ENCODE measurements at places on chromosomes 5 and 9. TPM values are rescaled to one million over a fixed set of nuclear protein-coding genes. Genes with fewer than 3 reads are reported as not detected.

ZNF79 gene
- polyA plus RNA-seq, result 5.6 TPM

KIAA0825 gene
- 4.9 TPM for polyA plus RNA-seq

- DNase-seq, result no peak
Observed at GRCh38 chr5:35202319-35203111, 27.8 kb downstream of the PRLR start.

GRCh38 chr5:172931001-172931536, 28.2 kb upstream of the RPL26L1 start:
- no peak for DNase-seq

DNA sequence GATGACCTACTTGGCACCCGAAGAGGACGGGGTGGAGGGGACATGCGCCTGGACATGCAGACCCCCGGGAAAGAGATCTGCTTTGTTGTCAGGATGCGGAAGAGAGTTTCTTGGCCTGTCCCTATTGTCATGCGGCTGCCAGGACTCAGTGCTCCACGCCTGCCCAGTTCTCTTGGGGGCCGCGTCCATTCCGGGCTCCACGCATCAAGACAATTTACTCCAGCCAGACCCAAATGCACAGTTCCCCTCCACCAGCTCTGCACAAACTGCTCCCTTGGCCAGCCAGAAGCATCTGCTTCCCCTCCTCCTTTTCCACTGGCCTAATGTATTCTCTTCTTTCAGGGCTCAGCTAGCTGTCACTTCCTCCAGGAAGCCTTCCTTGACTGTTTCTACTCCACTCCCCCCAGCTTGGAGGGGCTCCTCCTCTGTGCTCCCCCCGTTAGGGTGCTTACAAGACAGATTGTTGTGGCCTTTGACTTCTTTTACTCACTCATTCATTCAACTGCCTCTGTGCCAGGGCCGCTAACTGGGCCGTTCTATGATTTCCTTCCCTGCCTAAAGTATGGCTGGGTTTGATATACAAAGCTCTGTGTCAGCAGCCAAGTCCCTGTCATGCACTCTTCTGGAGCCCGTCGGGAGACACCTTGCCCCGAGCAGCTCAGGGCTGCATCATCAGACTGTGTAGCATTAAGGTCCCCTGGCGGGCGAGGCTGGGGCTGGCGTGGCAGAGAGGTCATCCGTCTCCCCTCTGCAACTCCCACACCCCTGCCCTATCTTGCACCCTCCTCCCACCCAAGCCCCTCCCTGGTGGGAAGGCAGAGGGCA, 6.6 kb downstream of the FIBCD1 start:
- no peak for DNase-seq

GRCh38 chr5:25027061-25027460, 382.3 kb upstream of the CDH10 start:
- no peak for DNase-seq

- DNase-seq, result no peak
Observed at GRCh38 chr9:107007402-107007801, 144.4 kb downstream of the ZNF462 start.

DNA sequence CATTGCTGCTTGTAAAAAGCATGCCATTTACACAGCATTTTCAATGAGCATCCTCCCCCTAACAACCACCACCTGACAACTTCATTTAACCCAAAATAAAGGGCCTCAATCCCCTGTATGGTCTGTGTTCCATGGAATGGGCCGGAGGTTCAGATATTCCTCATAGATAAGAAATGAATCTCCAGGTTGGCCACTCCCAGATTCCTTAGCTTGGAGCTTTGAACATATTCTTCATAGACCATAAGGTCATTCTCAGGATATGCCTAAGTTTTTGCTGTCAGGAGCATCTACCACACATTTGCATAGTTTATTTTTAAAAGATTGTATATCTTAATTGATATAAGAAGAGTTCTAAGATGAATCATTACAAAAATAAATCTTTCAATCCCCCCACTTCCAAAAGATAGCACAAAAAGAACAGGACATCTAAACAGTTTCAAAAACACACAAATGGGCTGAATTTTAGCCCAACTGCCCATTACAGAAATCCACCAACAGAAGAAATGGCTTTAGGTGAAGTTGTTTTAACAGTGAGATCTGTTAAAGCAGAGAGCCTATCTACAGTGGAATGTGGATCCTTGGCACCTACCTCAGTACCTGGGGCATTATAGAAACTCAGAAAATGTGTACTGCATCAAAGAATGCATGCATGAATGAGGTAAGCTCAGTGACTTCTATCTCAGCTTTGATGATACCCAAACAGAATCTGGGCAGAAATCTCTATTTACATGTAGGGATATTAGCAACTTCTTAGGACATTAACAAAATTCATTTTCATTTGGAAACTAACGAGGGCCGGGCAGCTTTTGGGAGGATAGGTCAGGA, 179.8 kb downstream of the SEC61B start:
- DNase-seq, result no peak

Measured in left renal pelvis (tissue), 4 donors.